IMR-90 (cell line): ENCODE measurements at places on chromosomes 11 and 22. TPM values are rescaled to one million over a fixed set of nuclear protein-coding genes. Genes with fewer than 3 reads are reported as not detected.

DNA sequence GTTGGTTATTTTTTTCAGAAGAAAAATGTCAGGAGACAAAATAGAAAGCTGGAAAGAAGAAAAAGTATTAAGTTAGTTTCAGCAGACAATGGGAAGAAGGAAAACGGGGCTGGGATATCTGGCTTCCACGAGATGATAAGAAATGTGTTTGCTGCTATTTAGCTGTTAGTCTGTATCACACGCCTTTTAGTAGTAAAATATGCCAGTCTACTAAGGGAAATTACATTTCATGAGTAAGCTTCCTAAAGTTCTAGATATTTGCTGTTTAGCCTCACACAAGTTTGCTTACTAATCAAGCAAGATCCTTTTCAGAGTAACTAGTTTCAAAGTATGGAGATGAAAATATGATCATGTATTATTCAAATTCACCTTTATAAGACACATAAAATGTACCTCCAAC is 1.5 kb downstream of the OR51B4 start:
- DNase-seq: peak; percentile 31

GRCh38 chr11:112880495-112880894 is 80.7 kb upstream of the NCAM1 start:
- DNase-seq: no peak

DNA sequence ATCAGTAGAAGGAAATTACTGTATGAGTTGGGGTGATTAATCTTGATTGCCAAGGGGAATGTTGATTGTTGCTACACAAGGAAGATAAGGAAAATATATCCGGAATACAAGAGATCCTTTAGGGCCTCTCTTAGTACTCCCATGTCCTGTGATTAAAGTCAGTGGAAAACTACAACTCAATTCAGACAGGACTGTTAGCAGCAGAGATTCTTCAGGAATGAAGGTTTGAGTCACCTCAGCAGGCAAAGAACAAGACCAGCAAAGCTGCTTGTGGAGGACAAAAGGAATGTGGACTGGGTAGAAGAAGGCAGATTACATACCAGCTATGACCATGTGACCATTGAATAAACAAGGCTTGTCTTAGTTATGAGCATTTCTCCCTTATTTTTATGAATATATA is 478.2 kb downstream of the BUD13 start:
- peak; percentile 32 for DNase-seq

GRCh38 chr11:5284637-5285036 is 14.9 kb upstream of the HBE1 start:
- no peak for DNase-seq

Gene SMIM35
- total RNA-seq: not detected in 2 replicates

DNA sequence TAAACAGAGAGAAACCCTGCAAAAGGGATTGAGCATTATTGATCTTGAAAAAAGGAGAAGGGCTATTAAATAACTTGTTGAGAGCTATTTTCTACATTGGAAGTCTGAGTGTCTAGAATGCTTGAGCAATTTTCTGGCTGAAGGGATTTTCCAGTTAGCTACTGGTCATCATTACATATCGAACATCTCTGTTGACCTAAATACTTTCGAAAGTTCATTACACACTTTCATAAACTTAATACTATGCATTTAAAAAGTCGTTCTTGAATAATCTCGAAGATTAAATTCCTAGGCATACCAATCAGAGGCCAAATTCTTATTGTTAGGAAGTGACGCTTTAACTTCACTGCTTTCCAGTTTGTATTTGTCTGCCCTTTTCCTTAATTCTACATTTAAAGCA is 13.7 kb downstream of the ETS1 start:
- no peak for DNase-seq

- peak; percentile 86 for DNase-seq
Observed at GRCh38 chr11:10606536-10607208, 38.2 kb upstream of the LYVE1 start.

Gene DUSP8
- 0.28 and 0.72 TPM in 2 replicates for total RNA-seq

Gene CYP2D6
- under 0.01 TPM in 2 replicates for total RNA-seq

DNA sequence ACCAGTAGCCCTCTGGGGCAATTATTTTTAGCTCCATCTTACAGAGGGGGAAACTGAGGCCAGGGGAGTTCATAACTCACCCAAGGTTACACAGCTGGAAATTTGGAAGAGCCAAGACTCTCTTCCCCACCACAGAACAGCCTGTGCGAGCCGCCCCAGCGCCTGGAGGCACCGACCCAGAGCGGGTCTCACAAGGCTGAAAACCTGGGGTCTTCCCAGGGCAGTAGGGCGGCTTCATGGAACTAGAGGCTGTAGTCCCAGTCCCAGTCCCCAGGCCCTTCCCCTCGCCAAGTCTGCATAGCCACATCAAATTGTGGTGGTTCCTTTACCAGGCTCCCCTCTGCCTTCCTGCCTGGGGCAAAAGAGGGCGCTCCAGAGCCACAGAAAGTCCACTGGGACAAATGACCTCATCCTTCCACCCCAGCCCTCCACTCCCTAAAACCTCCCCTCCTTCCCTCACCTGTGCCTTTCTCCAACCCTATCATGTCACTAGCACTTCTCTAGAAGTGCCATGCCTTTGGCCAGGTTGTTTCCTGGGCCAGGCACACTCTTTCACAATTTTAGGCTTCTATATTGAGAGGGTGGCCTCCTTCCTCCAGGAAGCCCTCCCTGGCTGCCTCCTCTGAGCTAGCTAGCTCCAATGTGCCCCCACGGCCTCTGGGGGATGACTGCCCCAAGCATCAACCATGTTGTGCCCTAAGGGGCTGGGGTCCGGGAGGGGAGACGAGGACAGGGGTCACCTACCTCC is 15.2 kb upstream of the CDC42EP1 start:
- peak; percentile 58 for DNase-seq
